ENCODE measurements at places on chromosomes 12 and 14. TPM values are rescaled to one million over a fixed set of nuclear protein-coding genes. Genes with fewer than 3 reads are reported as not detected.

DNA sequence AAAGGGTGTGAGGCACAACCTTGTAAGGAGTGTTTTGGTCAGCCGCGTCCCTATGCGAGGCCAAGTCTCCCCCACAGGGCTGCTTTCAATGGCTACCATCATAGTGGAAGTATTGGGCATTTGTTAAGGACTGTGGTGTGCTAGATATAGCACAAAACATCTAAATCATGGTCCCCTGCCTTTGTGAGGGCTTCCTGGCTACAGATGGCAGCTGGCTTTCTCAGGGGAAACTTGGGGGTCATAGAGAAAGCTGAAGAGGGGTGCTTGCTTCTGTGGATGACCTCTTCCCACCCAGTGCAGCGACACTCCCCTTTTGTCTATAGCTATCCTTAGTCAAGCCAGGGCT is 315.8 kb downstream of the ZFP36L1 start:
- no peak for DNase-seq

DNA sequence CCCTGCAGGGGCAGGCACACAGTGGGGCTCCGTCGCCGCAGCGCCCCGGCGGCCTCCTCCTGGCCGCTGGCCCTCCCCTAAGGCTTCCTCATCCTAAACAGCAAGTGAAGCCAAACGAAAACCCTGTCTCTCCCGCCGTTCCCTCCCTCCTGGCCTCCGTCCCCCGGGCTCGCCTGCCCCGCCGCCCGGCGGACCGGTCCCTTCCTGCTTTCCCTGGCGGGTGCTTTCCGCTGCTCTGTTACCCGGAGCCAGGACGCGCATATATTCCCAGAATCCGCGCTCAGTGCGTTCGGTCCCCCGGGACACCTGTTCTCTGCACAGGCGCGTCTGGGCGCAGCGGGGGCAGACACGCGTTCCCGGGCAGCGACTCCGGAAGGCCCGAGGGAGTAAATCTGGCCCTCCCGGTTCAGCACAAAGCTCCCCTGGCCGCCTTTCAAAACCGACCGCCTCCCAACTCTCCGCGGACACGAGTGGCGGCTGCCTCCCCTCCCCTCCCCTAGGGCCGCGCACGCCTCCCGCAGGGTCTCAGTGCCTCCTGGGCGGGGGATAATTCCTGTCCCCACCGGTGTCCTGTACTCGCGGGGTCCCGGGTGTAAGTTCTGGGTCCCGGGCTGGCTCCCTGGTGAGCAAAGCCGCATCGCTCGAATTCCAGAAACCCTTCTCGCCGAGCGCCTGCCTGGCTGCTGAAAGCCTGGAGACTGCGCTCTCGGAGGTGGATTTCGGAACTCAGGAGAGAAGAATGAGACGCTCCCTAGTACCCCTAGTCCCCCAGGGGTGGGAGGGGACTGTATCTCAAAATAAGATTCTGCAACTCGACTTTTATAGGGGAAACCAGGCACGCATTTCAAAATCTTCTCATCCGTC is 21.4 kb upstream of the CEP170B start:
- DNase-seq = no peak

- no peak for DNase-seq
Measured at GRCh38 chr14:103007555-103007954, 49.8 kb downstream of the CDC42BPB start.

DNA sequence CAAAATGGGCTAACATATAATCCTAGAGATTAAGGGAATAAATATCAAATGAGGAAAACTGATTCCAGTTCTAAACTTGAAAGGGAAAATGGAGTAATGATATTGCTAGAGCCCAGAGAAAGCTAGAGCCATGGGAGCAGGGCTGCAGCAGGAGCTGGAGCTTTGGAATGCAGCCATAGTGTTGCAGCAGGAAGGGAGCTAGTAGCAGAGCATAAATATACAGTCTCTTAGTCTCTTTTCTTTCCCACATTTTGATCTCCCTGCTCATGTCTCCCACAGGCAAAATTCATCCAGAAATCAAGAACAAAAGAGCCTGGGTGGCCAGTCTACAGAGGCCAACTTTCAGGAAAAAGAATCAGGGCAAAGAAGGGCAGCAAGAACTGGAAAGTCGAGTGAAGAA is 253.7 kb downstream of the ATXN7L3B start:
- DNase-seq = no peak

- no peak for DNase-seq
Measured at GRCh38 chr12:109422251-109422650, 54.8 kb downstream of the KCTD10 start.

- no peak for DNase-seq
Measured at GRCh38 chr14:105413544-105413886, 6.1 kb upstream of the MTA1 start.

GRCh38 chr14:49935526-49935925 is 42.6 kb downstream of the ARF6 start:
- DNase-seq = no peak

Gene SDR9C7
- not detected for total RNA-seq

DNA sequence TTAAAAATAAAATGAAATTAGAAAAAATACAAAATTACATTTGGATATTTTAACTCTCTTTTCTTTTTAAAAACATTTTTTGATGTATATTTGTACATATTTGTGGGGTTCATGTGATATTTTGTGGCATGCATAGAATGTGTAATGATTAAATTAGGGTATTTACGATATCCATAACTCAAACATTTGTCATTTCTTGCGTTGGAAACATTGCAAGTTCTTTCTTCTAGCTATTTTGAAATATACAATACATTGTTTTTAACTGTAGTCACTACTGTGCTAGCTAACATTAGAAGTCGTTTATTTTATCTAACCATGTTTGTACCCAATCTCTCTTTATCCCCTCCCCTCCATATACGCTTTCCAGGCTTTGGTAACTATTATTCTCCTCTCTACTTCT is 13.9 kb upstream of the EIF2S3B start:
- DNase-seq = no peak

- no peak for DNase-seq
Measured at GRCh38 chr12:106315523-106315922, 13.0 kb downstream of the TCP11L2 start.

Gene SELPLG
- not detected for total RNA-seq

Measured in progenitor cell of endocrine pancreas (in vitro differentiated cells).